ENCODE measurements at places on chromosomes 1 and 21.

DNA sequence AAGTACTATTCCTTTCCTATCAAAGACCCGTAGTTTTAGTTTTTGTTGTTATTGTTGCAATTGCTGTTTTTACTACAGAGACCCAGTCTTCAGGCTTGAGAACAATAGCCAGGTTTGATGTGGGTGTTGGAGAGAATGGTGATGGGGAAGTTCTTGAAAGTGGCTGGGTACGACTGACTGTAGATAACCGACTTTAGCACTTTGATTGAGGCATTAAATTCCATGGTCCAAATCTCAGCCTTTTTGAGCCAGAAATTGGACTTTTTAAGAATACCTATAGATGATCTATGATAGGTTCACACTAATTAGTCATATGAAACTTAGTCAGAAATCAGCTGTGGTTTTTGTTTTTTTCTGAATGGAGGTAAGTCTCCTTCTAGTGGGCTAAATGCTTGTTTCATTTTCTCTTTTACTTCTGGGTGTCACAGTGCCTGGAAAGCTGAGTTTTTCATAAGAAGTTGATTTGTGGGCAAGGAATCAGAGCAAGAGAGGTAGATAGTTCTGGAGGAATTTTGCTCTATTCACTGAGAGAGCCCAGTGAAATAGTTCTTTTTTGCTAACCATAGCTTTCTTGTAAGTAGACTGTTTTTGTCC lies 2.8 kb downstream of the PPIH start:
- DNase-seq = no peak

DNA sequence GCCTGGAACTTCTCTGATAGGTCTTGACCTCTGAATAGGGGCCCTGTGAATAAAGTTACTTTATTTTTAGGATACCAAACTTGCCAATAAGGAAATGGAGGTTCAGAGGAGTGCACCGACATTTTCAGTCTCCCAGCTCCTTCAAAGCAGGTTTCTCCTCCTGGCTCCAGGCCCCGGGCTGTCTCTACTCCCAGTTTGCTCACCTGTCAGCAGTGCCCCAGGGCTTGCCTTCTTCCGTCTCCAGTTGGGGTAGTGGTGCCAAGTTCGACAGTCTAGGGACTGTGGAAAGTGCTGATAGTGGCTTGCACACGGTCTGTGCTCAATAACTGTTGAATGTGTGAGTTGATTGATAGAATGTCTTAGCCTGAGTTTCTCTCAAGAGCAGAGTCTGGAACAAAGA lies 149.2 kb downstream of the ACTL8 start:
- DNase-seq = no peak

DNA sequence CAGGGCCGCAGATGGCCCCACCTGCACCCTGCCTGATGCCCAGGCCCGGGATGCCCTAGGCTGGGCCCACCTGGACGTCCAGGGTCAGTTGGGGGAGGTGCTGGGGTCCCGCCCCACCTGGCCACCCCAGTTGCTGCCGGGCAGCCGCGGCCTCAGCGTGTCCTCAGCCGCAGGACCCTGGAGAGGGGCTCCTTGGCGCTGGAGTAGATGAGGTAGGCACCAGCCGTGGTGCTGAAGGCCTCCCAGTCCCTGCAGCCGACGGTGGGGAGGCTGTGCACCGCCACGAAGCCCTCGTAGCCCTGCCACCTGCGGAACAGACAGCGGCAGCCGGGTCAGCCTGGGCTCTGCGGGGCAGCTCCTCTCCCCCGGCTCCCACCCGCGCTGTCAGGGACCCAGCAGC lies 40.4 kb downstream of the KRTAP10-1 start:
- no peak for DNase-seq

GRCh38 chr1:44594871-44595735 lies 79.2 kb downstream of the TMEM53 start:
- DNase-seq = no peak
